DMS53 (cell line): ENCODE measurements at places on chromosomes 1 and 21.
A peak's percentile ranks its signal among the peaks of the same experiment; 100 is the strongest.

GRCh38 chr1:66245691-66246090, 288.3 kb upstream of the SGIP1 start:
- DNase-seq = no peak

DNA sequence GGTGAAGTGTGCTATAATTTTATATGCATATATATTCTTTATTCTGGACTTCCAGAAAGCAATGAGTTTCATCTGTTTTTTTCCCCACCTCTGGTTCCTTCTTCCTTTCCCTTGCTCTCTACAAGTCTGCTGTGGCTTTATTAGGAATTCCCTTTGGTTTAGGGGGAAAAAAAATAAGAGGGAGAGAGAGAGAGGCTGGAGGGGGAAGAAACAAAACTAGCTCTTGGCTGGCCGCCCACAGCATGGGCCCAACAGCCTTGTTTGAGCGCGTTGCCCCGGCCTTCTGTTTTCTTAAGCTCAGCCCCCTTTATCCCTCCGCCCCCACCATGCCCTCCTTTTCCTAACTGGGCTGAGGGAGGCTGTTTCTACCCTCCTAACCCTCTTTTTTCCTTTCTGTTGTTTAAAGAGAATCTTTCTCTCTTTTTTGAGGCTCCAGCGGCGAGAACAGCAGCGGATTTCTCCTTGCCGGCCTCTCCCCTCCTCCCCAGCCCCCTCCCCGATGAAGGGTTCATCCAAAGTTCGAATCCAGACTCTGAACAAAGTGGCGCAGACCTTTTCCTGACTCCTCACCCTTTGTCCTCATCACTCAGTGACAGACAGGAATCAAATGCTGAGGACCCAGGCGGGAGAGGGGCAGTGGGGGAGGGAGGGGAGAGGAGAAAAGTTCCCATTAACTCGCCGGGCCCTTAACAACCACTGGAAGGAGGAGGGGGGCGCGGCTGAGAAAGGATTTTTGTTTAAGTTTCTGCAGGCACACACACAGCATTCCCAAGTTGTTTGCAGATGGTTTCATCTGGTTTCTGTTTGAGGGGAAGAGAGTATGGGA, 29.7 kb downstream of the PBX1 start:
- DNase-seq = no peak

DNA sequence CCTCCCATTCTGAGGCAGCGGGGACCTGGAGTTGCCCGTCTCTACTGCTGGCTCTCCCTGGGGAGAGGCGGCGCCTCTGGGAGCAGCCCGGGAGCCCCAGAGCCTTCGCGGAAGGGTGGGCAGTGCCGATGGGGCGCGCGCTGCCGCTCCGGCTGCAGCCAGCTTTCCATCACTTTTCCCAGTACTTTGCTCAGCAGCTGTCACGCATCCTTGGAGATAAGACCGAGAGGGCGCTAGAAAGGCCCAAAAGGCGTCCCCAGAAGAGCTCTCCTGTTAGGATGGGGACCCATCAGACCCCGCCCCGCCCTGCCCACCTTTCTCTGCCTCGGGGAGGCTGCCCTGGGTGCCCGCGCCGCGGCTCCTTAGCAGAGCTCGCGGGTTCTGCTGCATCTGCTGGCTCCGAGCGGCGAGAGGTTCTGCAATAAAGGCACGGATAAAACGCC, 534 bp downstream of the KCNH1 start:
- peak; percentile 74 for DNase-seq

DNA sequence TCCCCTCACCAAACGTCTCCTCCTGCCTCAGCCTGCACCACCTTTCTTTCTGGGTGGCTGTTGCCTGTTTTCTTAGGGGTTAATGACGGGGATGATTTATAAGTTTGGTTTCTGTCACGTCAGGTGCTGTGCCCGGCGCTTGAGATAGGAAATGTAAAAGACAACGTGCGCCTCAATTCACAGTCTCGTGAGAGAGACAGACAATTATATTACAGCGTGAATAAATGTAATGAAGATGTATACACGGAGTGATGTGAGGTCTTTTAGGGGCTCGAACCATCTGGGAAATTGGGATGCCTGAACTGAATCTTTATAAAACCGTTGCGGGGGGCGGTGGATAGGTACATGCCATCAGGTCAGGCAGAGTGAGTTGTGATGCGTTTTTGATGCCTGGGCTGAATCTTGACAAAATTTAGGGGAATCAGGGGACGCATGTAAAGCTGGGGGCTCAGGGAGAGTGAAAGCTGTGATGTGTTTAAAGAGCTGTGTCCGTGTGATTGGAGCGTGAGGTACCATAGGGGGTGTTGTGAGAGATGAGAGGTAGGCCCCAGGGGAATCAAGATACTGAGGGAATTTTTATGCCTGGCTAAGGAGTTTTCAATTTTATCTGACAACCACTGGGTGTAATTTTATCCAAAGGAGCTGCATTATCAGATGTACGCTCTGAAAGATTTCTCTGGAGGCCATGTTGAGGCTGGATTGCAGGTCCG, 831 bp downstream of the TIPRL start:
- DNase-seq = no peak

DNA sequence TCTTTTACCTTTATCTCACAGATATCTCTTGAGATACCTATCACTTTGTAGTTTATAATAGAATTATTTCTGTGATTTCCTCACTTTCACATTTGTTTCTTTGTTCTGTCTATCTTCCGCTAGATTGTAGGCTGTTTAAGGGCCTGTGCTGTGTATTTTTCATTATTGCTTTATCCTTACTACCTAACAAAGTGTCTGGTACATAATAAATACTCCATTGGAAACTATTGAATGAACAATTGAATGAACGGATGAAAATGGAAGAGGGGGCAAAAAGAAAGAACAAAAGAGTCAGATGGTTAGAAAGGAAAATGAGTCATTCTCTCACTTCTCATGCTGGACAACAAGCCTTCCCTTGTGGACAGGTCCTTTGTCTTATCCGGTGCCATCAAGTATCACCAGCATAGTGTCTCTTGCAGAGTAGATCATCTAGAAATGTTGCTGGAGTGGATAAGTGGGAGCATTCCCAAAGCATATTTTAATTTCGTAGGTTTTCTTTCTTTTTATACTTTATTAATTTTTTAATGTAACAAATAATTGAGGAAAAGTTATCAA, 159.8 kb downstream of the NEK7 start:
- no peak for DNase-seq
